Activated CD4-positive, alpha-beta T cell treated with anti-CD3 and anti-CD28 coated beads, Interleukin-2, amount 10 ng/mL, durations not matched to agents 7 days and 5 days (primary cell): ENCODE measurements at places on chromosomes 4 and X.

DNA sequence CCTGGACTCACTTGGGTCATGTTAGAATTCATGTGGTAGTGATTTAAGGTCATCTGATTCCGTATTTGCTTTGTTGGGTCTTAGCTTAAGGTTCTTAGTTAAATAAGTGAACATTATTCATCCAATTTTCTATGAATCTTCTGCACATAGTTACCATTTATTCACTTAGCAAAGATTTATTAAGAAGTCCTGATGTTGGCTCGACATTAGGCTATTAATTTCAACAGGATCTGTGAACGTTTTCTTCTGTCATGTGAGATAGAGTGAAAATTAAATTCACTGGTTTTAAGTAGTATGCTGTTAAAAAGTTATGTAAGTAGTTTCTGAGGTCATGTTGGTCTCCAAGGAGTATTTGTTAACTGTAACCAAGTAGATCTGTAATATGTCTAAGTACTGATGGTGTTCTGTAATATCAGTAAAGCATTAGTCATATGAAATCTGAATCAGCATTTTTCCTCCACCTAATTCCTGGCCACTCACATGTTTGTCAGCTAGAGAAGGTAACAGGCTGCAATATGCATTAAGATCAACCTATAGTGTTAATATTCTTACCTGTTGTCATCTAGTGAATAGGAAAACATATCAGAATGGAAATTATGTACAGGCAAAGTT, 155.6 kb downstream of the PCDH7 start:
- DNase-seq, result no peak
- H3K4me3 ChIP-seq, result no peak overlapping the region
- no peaks in the 10 kb centered on the region for H3K36me3 ChIP-seq
- no peaks in the 10 kb centered on the region for H3K4me1 ChIP-seq
- H3K27ac ChIP-seq, result no peak overlapping the region

DNA sequence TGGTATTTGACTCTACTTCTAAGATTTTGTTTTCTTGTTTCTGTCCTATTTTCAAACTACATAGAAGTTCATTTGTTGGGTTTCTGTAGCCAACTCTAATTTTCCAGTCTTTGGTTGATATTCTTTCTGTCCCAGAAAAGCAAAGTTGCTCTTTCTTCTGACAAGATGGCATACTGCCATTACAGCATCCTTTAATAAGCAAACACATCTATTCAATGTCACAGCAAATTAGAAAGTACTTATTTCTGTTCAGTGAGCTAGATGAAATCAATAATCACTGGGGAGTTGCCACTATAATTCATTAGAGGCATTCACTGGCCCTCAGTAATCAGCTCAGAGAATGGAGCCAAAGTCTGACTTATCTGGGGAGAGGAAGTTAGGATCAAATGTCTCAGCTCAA, 1258.0 kb upstream of the IGFBP7 start:
- no peak overlapping the region for H3K4me3 ChIP-seq
- no peaks in the 10 kb centered on the region for H3K4me1 ChIP-seq
- H3K36me3 ChIP-seq, result no peaks in the 10 kb centered on the region
- no peak overlapping the region for H3K27ac ChIP-seq
- DNase-seq, result no peak
- no peaks in the 10 kb centered on the region for H3K27me3 ChIP-seq

GRCh38 chr4:87251106-87251505, 30.7 kb upstream of the KLHL8 start:
- peaks cover 17% of the 10 kb centered on the region for H3K27me3 ChIP-seq
- no peaks in the 10 kb centered on the region for H3K36me3 ChIP-seq
- no peak for DNase-seq
- no peaks in the 10 kb centered on the region for H3K4me1 ChIP-seq

DNA sequence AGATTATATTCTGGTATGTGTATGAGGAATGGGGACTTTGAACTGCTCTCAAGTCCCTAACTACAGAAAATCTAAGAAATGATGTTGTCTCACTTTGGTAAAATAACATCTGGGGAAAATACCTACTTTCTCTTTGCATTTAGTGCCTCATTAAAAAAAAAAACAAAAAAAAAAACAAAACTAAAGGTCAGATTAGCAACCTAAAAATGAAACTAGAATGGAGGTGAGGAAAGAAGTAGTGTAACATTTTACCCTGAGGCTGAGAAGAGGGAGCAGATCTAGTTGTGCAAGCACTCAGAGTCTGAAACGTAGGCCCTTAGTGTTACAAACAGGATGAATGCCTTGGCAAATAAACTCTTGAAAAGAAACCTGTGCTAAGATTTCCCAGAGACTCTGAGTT, 56.0 kb downstream of the VGLL1 start:
- peak overlapping the region; percentile 97 for H3K27ac ChIP-seq
- no peak for DNase-seq
- H3K4me1 ChIP-seq, result peaks cover 60% of the 10 kb centered on the region
- peak overlapping the region; percentile 55 for H3K4me3 ChIP-seq

DNA sequence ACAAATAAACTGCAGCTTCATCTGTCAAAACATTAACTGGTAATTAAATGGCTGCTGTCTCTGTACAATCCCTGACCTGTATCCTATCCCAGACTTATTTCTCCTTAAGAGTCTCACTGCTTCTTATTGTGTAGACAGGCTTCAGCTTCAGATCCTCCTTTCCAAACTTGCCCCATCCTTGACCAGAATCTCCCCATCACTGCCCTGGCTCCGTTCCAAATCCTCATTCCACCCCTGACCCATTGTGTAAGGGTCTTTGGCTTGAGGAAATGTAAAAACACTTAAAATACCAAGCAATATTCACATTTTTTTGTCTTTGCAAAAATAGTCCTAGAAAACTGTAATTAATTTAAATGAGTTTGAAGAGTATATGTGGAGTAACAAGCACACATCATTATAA, 152.6 kb upstream of the VEGFC start:
- H3K4me1 ChIP-seq, result no peaks in the 10 kb centered on the region
- no peaks in the 10 kb centered on the region for H3K36me3 ChIP-seq
- no peak overlapping the region for H3K4me3 ChIP-seq

DNA sequence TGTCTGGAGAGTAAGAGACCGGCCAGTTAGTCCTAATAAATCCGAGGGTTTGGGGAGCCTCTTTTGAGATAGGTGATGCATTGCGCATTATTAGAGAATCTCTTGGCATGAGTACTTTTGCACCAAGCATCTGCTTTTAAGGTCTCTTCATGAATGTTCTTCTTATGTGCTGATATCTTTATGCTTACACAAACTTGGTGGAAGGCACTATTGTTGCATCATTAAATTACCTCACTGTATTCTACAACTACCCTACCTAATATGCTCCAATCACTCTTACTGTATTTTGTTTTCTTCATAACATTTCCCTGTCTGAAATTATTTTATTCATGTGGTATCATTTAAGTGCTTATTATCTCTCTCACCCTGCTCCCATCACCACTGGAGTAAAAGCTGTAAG, 151.6 kb downstream of the PALLD start:
- no peaks in the 10 kb centered on the region for H3K4me1 ChIP-seq
- H3K36me3 ChIP-seq, result no peaks in the 10 kb centered on the region
- peaks cover 28% of the 10 kb centered on the region for H3K27me3 ChIP-seq
- H3K27ac ChIP-seq, result no peak overlapping the region

GRCh38 chr4:175509320-175509719, 302.7 kb downstream of the GPM6A start:
- DNase-seq, result no peak
- no peaks in the 10 kb centered on the region for H3K36me3 ChIP-seq
- no peaks in the 10 kb centered on the region for H3K27me3 ChIP-seq
- no peaks in the 10 kb centered on the region for H3K4me1 ChIP-seq

DNA sequence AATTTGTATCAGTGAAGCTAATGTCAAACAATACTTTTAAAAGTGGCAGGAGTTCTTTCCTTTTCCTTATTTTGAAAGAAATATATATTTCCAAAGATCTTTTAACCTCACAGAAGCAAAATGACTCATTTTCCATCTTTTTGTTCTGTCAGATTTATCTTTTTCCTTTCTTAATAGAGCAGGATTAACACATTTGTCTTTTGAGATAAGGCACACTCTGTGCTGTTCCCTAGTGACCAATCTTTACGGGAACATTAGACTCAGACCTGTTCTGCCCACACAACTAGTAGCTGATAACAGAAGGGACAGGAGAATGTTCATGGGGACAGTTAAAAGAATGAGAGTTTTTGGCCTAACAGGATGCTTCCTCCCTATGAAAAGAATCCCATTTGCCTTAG, 381.2 kb downstream of the STPG2 start:
- no peak overlapping the region for H3K4me3 ChIP-seq
- H3K36me3 ChIP-seq, result no peaks in the 10 kb centered on the region
- no peaks in the 10 kb centered on the region for H3K4me1 ChIP-seq
- H3K27me3 ChIP-seq, result no peaks in the 10 kb centered on the region
- no peak for DNase-seq

DNA sequence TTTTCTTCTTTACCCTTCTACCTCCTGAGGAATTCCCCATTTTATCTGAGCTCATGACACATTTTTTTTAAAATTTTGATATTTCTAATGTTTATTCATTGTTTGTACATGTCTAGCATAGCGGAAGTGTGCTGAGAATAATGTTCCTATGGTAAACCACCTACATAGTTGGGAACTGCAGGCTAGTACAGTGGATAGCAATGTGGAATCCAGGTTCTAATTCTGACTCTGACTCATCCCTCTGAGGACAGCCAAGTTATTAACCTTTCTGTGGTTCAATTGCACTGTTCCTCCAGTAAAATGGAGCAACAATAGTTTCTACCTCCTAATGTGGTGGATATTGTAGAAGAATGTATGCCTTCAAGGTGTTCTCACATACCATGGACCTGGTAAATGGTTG, 20.6 kb upstream of the APELA start:
- H3K27ac ChIP-seq, result no peak overlapping the region
- H3K36me3 ChIP-seq, result no peaks in the 10 kb centered on the region
- no peak overlapping the region for H3K4me3 ChIP-seq

DNA sequence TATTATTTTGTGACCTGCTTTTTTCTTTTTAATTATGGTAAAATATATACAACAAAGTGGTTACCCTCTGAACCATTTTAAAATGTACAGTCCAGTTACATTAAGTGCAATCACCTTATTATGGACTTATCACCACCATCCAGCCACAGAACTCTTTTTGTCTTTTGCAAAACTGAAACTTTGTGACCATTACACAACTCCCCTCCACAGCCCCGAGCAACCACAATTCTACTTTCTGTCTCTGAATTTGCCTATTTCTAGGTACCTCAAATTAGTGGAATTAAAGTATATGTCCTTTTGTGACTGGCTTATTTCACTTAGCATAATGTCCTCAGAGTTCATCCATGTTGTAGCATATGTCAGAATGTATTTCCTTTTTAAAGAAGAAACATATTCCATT, 39.3 kb upstream of the WWC2 start:
- H3K36me3 ChIP-seq, result no peaks in the 10 kb centered on the region
- H3K4me3 ChIP-seq, result no peak overlapping the region
- no peak overlapping the region for H3K27ac ChIP-seq

DNA sequence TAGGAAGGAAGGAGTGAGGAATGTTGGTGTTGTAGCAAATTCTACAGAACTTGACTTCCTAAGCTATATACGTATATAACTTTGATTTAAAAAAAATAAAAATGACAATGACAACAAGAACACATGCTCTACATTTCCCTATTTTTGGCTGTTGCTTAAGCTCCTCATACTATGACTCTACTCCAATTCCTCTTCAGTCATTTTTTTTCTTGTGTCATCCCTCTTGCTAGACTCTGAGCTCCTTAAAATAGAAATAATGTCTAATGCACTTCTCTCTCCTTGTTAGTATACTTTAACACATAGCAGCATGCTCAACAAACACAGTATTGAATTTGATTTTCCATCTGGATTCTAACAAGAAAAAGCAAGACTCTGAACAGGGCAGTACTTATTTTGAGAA, 144.0 kb downstream of the HDX start:
- no peaks in the 10 kb centered on the region for H3K27me3 ChIP-seq
- no peak overlapping the region for H3K27ac ChIP-seq
- no peaks in the 10 kb centered on the region for H3K36me3 ChIP-seq
- no peaks in the 10 kb centered on the region for H3K4me1 ChIP-seq

DNA sequence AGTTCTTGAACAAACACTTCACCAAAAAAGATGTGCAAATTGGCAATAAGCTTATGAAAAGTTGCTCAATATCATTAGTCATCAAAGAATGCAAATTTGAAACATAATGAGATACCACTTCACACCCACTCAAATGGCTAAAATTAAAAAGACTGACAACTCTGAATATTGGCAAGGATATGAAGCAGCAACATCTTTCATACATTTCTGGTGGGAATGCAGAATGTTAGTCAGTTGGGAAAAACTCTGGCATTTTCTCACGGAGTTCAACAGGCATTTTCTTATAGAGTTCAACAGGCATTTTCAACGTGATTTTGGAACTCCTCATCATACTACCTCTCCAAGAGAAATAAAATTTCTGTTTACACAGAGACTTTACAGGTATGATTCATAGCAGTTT, 297.4 kb upstream of the MAGEC2 start:
- H3K4me3 ChIP-seq, result no peak overlapping the region
- no peaks in the 10 kb centered on the region for H3K36me3 ChIP-seq

GRCh38 chrX:2330910-2331309, 169.9 kb downstream of the DHRSX start:
- no peaks in the 10 kb centered on the region for H3K4me1 ChIP-seq
- no peaks in the 10 kb centered on the region for H3K36me3 ChIP-seq
- H3K4me3 ChIP-seq, result no peak overlapping the region
- no peak overlapping the region for H3K27ac ChIP-seq
- no peak for DNase-seq

DNA sequence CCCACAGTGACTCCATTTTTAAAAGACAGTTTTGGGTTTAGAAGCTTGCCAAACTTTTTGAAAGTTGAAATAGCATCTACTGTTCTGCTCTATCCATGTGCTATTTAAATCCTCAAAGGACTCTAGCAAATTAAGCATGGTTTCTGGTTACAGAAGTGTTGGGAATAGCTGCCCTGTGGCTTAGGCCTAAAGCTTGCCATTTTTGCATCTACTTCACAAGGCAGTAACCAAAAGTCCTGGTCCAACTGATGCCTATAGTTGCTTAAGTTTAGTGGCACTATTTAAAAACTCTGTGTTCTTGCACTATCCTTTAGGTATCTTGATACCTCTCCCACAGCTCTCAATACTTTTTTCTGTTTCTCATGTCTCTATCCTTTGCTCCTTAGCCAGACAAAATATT, 251.0 kb upstream of the GPC4 start:
- DNase-seq, result no peak
- no peak overlapping the region for H3K27ac ChIP-seq
- H3K4me3 ChIP-seq, result no peak overlapping the region
- no peaks in the 10 kb centered on the region for H3K4me1 ChIP-seq
- no peaks in the 10 kb centered on the region for H3K27me3 ChIP-seq
